ENCODE measurements at places on chromosomes 6 and 20.

- DNase-seq = no peak
Observed at GRCh38 chr20:44904377-44904776, 5.5 kb upstream of the PABPC1L start.

DNA sequence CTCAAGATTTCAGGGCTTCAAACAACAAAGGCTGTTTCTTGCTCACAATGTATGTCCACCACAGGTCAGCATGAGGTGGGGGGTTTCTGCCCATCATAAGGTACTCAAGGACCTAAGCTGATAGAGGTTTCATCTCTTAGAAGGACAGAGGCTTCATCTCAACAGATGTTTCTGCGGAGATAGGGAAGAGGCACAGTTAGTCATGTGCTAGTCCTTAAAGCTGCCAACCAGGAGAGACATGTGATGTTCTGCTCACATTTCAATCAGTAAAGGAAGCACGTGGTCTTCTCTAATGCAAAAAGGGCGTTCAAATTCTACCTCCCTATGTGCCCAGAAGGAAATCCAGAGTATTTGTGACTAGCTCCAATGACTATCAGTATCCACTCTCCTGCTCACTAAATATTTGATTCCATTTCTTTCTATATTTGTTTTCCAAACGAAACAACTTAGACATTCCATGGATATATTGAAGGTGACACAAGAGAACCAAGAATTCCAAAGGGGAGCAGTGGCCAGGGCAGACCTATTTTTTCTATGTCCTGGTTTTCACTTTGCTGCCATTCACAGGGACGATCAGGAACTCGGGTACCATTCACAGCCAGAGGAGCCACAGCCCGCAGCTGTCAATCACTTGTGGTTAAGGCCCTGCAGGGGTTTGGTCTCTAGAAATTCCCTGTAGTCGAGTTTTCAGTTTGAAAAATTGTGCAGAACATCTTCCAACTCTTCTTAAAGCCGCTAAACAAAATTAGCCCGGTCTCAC, 173.2 kb upstream of the FOXA2 start:
- DNase-seq = no peak

DNA sequence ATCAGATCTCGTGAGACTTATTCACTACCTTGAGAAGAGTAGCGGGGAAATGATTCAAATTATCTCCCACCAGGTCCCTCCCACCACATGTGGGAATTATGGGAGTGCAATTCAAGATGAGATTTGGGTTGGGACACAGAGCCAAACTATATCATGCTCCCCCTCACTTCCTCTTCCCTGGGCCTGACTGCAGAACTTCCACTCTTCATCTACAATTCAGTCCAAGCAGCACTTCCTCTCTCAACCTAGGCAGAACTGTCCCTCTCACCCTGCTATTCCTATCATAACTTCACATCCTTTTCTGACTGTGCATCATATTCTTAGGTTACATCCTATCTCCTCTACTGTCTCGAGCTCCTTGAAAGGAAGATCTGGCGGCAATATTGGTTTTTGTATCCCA, 184.0 kb upstream of the HDDC2 start:
- DNase-seq = no peak

- DNase-seq = no peak
Observed at GRCh38 chr20:59733351-59733750, 129.0 kb downstream of the PHACTR3 start.

Data from NCI-H2081 (cell line).